Stimulated activated CD8-positive, alpha-beta memory T cell treated with anti-CD3 and anti-CD28 coated beads, Interleukin-7, amount 100 ng/mL, for 48 hours (primary cell): ENCODE measurements at places on chromosomes 7 and 10.

- DNase-seq: no peak
Observed at GRCh38 chr7:79775911-79776310, 322.4 kb upstream of the MAGI2 start.

GRCh38 chr10:88995156-88995876, 4.7 kb downstream of the FAS start:
- no peak for DNase-seq

GRCh38 chr7:115417662-115418061, 495.8 kb downstream of the MDFIC start:
- DNase-seq: no peak

GRCh38 chr10:67827811-67828210, 10.2 kb downstream of the DNAJC12 start:
- no peak for DNase-seq

GRCh38 chr10:31123946-31124345, 92.3 kb upstream of the ZNF438 start:
- DNase-seq: no peak
